ENCODE measurements at places on chromosomes 3 and 15.

DNA sequence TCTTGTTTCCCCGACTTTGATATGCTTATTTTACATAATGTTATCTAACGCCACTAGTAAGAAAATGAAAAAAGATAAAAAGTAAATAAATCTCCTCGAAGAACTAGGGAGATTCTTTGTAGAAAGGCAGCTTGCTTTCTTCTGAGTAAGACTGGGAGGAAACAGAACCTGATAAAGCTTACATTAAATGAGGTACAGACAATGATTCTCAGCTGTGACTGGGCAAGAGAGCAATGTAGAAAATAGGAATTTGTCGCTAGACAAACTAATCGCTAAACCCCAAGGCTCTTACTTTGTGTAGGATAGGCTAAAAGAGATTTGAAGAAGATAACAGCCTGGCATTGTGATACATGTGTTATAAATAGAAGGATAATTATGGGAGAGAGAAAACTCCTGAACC lies 919.0 kb upstream of the ALCAM start:
- peak; percentile 2 for DNase-seq

DNA sequence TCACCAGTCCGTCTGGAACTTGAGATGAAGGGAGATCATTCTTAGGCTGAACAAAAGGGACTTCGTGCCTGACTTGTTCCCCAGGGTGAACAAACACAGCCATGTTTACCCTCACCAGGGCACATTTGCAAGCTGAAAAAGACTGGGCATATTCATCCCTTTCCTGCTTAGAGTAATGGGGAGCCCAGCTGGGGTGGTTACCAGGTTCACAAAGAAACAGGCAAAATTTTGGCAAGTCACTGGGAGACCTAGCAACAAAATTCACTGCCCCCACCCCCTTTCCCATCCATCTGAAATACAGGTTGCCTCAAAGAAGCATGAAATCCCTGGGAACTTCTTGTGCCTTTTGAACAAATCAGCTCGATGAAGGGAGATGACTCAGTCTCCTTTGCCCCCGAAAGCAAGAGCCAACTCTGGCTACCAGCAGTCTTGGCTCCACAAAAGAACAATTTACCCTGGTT lies 775.0 kb downstream of the SQOR start:
- DNase-seq, result no peak

DNA sequence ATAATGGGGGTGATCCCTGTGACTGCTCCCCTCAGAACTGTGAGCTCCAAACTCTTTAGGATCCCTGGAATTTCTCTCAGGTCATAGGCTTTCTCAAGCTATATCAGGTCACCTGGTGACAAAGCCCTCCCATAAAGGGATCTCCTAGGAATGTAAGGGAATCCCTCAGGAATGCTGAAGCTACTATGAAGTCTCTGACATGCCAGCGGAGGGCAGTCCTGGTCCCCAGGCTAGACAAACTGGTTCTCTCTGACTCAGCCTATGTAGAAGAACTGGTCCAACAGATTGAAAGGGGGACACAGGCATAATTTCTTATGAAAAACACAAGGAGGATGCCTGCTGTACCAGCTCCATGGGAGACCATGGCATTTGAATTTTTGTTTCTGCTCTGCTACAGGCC lies 6.7 kb downstream of the LPCAT4 start:
- no peak for DNase-seq

- no peak for DNase-seq
Observed at GRCh38 chr3:119402791-119403190, 60.6 kb downstream of the TMEM39A start.

DNA sequence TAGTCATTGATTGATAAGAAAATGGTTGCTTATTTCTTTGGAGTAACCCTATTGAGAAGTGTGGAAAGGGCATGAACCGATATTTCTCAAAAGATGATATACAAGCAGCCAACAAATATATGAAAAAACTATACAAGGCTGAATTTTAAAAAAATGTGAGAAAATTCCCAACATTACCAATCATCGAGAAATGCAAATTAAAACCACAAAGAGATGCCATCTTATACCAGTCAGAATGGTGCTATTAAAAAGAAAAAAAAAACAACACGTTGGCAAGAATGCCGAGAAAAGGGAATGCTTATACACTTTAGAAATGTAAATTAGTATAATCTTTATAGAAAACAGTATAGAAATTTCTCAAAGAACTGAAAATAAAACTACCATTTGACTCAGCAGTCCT lies 77.7 kb upstream of the ROBO1 start:
- no peak for DNase-seq

DNA sequence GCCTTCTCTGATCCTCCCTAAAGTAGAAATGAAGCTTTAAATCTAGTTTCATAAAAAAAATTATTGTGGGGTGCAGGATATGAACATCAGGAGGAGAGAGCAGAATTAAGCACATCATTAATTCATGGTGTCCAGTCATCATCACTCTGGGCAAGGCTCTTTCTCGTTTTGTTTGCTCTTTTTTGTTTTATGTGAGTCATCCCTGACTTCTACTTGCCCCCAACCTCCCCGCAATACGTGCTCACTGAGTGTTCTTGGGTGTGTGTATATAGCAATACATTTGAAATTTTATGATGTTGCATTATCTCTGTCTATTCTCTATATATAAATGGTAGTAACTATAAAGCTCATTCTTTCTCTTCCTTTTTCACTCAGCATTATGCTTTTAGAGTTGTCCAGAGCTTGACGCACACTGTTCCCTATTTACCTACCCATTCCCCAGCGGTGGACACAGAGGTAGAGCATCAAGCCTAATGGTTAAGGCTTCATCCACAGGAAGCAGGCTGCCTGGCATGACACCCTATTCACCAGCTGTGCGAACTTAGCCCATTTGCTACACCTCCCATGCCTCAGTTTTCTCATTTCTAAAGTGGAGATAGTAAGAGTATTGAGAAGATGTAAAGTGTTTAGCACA lies 72.3 kb downstream of the CD200R1L start:
- peak; percentile 66 for DNase-seq

- DNase-seq, result no peak
Observed at GRCh38 chr15:67161881-67162280, 92.6 kb downstream of the AAGAB start.
